ENCODE measurements at places on chromosomes 3 and 15.

GRCh38 chr3:173663696-173664111 lies 266.2 kb downstream of the NLGN1 start:
- DNase-seq: no peak

- DNase-seq: no peak
These were observed 2.5 kb upstream of the CERS3 start for GRCh38 chr15:100531204-100531603.

DNA sequence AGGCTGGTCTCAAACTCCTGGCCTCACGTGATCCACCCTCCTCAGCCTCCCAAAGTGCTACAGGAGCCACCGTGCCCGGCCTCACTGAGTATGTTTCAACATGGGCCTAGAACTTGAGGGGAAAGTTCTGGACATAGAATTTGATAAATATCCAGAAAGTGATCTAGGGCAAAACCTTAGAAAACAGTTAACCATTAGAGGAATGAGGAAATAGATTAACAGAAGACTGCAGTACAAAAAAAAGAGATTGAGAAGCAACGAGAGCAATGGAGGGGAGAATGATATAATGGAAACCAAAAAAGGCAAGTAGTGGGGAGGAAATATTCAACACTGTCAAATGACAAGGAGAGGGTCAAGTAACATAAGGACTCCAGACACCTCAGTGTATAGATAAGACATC lies 191.5 kb downstream of the PLCH1 start:
- DNase-seq: no peak

GRCh38 chr15:44243829-44244228 lies 44.7 kb upstream of the GOLM2 start:
- DNase-seq: no peak

DNA sequence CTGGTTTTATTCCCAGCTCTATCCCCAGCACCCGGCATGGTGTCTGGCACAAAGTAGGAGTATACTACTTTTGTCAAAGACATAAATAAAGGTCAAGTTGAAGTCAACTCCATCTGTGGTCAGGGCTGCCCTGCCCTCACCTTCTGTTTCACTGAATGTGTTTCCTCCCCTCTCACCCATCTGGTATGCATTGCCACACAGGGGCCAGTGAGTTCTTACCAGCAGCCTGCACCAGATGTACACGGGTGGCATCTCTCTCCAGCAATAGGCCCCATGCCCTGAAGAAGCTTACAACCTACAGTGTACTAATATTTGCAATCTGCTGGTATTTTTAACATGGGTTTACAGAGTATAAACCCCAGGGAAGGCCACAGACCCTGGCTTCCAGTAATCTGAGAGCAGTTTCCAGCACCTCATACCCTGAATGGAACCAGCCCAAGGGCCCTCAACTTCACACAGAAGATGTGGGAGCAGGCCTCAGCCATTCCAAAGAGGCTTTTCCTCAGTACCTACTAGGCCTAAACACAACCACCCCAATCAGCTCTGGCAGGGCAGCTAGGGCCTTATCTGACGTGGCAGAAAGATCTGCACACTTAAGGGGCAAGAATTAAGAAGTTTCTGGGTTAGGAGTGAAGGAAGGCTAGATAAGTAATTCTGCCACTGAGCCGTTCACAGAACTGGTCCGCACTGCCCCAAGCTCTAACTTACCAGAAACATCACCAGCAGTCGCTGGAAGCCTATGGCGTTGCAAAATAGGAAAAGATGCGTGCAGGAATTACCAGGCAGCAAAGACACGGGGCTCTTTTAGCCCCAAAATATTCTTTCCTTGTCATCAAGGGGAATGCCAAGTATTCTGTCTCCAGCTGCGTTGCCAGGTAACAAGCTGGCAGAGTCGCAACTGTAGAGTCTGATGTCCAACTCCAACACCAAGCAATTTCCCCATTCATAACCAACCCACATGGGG lies 2.1 kb downstream of the IDH2 start:
- peak; percentile 67 for DNase-seq

DNA sequence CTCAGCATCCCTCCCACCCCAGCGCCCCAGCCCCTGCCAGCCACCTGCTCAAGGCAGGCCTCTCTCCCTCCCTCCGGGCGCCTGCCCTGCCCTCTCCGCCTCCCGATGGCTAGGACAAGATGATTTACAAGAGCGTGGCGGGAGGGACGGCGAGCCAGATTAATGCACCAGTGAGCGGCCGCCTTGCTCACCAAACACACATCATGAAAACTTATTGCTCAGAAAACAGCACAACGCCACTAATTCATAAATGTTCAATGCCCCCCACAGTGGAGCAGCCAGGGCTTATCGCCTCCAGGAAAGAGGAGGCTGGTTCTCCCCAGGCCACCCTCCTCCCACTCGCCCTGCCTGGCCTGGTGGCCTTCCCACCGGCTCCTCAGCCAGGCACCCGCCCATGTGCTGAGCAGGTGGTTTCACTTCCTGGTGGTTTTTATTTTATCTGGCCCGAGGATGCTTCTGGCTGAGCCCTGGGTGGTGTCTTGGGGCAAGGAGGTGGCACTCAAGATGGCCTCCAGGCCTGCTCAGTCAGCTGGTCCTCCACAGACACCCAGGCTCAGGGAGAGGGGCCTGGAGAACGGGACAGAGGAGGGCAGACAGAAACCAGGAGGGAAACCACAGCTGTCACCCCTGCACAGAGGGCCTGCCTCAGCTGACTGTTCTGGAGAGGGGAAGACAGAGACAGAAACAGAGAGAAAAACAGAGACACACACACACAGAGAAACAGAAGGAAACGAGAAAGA lies 284.9 kb downstream of the UACA start:
- DNase-seq: peak; percentile 13

- no peak for DNase-seq
These were observed 8.3 kb downstream of the IQGAP1 start for GRCh38 chr15:90396321-90396720.

GRCh38 chr3:27556887-27557286 lies 72.7 kb upstream of the SLC4A7 start:
- DNase-seq: no peak

GRCh38 chr3:115804713-115805119 lies 181.4 kb downstream of the GAP43 start:
- no peak for DNase-seq

DNA sequence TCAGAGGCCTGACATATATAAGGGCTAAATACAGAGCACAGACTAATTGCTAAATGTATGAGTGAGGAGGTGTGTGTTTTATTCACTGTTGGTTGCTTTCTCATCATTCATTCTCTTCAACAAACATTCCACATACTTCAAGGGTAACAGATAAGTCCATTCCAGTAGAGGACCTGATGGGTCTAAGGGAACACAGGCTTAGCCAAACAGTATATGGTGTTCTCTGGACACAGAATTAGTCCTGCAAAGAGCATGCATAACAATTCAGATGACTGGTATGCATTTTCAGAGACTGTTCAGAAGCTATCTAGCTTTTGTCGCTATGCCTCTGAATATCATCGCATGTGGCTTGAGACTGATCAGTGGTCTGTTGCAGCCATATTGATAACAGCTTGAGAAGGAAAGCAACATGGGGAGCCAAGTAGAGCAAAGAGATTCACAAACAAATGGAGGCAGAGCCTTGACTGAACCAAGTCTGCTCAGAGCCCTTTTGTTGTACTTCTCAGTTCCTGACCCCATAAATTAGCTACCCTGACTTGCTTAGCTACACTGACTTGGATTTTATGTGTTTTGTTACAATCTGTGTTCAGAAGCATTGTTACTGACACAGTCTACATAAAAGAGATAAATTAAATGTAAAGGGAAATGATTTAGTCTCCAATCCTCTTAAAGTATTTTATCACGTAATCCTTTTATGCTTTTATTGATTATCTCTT lies 1178.7 kb downstream of the ROBO1 start:
- DNase-seq: no peak

DNA sequence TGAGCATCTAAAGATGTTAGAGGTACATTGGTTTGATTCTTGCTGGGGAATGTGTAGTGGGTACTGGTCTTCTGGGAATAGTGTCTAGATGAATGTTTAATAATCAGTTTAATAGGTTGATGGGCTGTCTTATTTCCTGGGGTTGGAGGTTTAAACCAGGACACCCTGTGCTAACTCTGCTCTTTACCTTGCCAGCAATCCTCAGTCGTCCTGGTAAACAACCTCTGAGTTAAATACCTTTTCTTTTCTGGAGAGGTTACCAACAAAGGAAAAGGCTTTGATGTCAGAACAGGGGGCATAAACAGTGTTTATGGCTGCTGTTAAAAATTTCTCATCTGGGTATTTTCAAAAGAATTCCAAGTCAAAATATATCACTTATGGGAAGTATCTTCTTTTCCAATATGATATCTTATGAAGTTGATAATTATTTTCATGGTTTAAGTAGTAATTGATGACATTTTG lies 23.5 kb downstream of the MITF start:
- DNase-seq: no peak

DNA sequence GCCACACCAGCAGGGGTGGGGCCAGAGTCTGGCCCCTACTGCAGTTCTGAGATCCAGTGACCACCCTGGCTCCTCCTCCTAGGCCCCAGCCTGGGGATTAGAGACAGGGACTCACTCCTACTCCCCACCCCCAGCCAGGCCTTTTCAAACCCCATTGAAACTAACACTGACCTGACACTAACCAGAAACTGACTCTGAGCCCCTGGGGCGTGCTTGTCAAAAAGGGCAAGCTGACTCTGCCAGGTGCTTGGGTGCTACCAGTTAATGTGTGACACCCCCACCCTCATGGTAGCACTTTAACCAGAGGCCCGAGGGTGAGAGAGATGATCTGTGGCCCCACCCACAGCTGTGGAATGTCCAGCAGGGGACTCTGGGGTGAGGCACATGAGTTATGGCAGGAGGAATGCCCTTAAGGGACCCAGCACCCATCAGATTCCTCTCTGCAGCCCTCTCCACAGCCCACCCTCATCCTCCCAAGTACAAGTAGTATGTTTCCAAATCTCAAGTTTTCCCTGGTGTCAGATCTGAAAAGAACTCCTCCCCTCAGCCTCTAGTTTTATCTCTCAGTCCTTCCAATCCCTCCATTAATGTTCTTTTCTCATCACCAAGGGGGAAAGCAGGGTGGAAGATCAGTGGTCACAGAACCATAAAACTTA lies 1.4 kb downstream of the PTH1R start:
- DNase-seq: no peak

All from NCI-H524 (cell line).